GM20000 (cell line): ENCODE measurements at places on chromosomes 7 and 10.

- no peak for DNase-seq
Measured at GRCh38 chr7:2905500-2905899, 61.4 kb upstream of the GNA12 start.

GRCh38 chr10:16799621-16800020, 17.6 kb downstream of the RSU1 start:
- DNase-seq, result peak; percentile 27

DNA sequence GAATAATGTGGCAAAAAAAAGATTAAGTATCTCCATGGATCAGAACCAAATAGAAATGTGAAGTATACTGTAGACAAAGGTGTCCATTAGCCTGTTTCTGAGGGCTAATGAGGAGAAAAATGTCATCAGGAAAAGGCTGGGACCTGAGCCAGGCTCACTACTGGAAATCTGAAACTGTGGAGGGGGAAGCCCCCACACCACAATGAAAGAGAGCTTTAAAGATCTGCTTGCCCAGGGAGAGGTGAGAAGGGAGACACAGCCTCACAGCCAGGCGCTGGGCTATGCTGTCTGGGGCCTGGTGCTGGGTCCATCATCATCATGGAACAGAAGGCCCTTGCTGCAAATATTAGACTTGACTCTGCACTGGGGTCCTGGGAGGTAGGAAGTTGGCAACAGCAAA, 90.4 kb downstream of the OSBPL3 start:
- no peak for DNase-seq

- no peak for DNase-seq
Measured at GRCh38 chr7:143042790-143043271, 9.3 kb upstream of the OR6V1 start.

DNA sequence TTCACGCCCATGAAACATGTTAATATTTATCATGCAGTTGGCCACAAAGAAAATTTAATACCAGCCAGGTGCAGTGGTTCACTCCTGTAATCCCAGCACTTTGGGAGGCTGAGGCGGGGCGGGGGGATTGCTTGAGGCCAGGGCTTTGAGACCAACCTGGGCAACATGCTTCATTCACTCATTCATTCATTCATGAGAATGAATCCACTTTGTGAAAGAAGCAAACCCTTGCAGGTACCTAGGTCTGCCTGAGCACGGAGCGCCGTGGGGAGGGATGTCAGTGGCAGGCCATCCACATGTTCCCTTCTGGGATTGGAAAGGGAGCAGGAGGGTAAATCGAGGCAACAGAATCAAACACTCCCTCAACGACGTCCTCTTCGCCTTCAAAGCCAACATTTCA, 4.7 kb downstream of the ANXA11 start:
- DNase-seq, result no peak

GRCh38 chr10:119253433-119254174, 46.2 kb downstream of the GRK5 start:
- DNase-seq, result no peak

GRCh38 chr10:111974325-111974724, 209.2 kb downstream of the GPAM start:
- DNase-seq, result no peak

DNA sequence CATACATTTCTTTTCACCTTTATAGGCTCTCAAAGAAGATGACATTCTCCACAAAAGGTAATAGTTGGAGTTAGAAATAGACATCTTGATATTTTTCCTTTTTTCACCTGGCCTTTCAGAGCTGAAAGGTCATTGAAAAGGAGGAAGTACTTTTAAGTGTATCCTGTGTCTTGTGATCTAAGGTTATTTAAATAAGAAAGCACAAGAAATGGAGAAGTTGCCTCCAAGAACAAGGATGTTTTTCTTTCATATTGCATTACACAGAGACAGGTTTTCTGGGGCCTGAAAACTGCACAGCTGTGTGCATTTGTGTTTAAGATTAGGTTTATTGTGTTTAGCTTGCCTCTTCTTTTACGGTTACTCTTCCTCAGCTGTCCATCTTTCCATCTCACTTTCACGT, 103.4 kb upstream of the SEMA3D start:
- DNase-seq, result no peak

GRCh38 chr10:103837370-103838069, 17.9 kb downstream of the SH3PXD2A start:
- DNase-seq, result no peak

DNA sequence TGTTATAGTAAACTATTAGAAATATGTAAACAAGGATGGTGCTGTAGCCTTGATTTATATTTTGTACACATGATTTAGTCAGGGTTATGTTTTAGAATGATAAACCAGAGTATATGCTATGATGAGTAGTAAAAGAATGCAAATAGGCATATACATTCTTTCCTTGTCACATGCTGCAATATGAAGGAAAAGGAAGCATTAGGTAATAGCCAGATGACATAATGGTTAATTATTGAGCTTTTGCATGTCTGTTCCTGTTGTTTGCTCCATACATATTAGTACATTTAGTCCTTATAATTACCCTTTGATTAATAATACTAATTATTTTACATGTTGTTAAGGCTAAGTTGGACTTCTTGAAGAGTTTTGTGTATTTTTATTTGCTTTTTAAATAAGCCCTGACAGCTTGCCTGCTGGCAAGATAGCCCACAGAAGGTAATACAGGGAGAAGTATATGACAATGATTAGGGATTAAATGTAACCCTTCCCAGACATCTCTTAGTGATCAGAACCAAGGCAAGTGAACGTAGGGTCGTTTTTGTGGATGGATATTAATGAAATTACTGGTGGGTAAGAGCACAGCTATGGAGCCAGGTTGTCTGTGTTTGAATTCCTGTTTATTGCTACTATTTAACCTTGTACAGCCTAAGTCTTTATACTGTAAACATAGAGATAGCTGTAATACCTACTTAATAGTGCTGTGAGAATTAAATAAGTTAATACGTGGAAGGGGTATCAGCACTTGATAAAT, 68.4 kb downstream of the PHTF2 start:
- DNase-seq, result no peak

GRCh38 chr10:29922892-29923291, 136.5 kb downstream of the JCAD start:
- DNase-seq, result no peak

DNA sequence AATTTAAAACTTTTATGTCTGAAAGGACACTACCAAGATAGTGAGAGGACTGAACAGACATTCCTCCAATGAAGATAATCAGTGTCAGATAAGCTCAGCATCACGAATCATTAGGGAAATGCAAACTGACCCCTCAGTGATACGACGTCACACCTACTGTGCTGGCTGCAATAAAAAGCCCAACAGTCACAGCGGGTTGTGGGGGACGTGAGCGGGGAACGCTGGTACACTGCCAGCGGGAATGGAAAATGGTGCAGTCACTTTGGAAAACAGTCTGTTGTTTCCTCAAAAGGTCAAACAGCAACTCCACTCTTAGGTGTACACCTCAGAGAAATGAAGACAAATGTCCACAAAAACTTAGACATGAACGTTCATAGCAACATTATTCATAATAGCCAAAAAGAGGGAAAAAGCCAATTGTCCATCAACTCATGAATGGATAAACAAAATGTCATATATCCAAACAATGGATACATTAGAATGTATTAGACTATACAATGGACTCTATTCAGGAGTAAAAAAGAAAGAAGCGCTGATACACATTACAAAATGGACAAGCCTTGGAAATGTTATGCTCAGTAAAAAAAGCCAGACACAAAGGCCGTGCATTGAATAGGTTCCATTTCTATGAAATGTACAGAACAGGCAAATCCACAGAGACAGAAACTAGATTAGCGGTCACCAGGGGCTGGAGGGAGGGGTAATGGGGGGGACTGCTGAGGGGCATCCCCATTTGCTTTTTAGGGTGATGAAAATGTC, 2.4 kb upstream of the ECHS1 start:
- no peak for DNase-seq

- DNase-seq, result no peak
Measured at GRCh38 chr7:151181011-151181431, 6.0 kb downstream of the ASB10 start.

DNA sequence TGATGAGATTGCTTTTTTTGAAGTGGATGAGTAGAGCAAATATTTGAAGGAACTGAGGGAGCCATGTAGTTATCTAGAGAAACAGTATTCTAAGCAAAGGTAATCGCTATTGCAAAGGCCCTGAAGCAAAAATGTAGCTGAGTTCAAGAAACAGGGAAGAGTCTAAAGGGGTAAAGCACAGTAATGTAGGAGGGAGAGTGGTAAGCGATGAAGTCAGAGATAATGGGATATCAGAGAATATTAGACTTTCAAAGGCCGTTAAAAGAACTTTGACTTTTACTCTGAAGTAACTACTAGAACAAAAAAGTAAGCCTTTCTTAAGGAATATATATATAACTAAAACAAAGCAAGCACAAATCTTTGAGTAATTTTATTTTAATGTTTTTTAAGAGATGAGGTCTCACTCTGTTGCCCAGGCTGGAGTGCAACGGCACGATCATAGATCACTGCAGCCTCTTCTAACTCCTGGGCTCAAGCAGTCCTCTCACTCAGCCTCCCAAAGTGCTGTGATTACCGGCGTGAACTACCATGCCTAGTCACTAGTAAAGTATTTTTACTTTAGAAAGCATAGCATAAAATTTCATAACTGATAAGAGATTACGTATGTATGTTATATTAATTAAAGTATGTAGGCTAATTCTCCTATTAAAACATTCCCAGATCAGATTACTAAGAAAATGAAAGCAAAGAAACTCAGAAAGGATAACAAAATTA, 61.7 kb upstream of the OIT3 start:
- DNase-seq, result no peak

DNA sequence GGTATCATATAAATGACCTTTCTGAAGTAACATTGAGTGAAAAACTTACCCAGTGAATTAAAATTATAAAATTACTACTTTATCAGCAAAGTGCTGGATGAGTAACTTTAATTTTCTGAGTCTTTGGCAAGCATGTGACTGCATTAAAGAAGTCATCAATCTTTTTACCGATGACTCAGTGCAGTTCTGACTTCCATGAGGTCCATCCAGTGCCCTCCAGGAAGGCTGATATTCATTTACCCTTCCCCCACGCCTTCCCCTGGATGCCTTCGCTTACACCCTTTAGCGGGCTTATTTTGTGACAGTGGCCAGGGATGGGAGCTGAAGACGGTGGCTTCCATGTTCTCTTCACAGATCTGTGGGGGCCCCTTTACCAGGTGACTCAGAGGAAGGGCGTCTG, 572.9 kb upstream of the PFKP start:
- DNase-seq, result no peak

GRCh38 chr10:49632406-49633317, 18.8 kb downstream of the CHAT start:
- DNase-seq, result no peak

- no peak for DNase-seq
Measured at GRCh38 chr7:20574784-20575720, 40.4 kb upstream of the ABCB5 start.

DNA sequence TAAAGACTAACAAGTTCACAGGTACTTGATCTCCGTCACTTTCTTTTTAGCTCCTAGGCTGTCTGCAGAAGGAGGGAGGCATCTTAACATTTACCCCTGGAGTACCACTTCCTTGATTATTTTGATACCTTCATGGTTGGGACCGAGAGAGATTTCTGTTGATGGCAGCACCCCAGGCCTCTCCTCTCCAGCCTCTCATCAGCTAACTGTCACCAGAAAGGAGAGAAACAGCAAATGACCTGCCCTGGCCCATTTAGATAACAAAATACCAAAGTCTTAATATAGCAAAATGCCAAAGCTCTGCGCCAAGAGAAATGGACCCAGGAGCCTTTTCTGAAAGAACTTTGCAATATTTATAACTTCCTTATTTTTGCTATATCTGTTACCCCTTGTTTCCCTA, 30.0 kb upstream of the KLHL7 start:
- no peak for DNase-seq
